IPS DF 19.7 (cell line): ENCODE measurements at places on chromosomes 16 and 17.

- DNase-seq: no peak
Measured at GRCh38 chr17:75266316-75267152, 4.5 kb downstream of the MIF4GD start.

- DNase-seq: no peak
Measured at GRCh38 chr17:61579961-61580360, 11.1 kb downstream of the NACA2 start.

- no peak for DNase-seq
Measured at GRCh38 chr17:36936455-36937000, 747 bp upstream of the LHX1 start.

- no peak for DNase-seq
Measured at GRCh38 chr16:11681976-11682654, 13.9 kb downstream of the SNN start.

- DNase-seq: no peak
Measured at GRCh38 chr17:20059728-20060188, 50.6 kb downstream of the SPECC1 start.

- peak; percentile 100 for DNase-seq
Measured at GRCh38 chr17:2347805-2348685, 10.7 kb downstream of the SGSM2 start.

DNA sequence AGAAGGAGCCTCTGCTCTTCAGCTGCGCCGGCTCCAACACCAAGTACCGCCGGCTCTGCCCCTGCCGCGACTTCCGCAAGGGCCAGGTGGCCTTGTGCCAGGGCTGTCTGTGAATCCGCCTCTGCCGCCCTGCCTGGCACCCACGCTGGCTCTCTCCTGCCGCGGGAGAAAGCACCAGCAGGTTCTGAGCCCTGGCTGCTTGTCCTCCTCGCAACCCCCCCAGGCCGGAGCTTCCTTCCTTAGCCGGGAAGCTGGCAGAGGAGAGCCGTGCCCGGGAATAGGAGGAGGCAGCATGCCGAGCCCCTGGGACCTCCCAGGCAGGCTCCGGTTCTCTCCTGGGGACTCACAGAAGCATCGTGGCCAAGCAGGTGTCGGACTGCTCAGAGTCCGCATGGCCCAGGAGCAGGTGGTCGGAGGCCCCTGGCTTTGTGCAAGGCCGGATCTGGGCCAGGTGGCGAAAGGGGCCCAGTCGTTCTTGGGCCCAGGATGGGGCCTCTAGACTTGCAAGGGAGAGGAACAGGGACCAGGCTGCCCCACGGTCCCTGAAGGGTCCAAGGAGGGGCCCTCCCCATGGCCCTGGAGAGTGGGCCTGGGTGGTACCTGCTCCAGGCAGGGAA, 80.6 kb downstream of the MGAT5B start:
- DNase-seq: no peak

GRCh38 chr17:46053911-46054534, 55.0 kb downstream of the STH start:
- no peak for DNase-seq

DNA sequence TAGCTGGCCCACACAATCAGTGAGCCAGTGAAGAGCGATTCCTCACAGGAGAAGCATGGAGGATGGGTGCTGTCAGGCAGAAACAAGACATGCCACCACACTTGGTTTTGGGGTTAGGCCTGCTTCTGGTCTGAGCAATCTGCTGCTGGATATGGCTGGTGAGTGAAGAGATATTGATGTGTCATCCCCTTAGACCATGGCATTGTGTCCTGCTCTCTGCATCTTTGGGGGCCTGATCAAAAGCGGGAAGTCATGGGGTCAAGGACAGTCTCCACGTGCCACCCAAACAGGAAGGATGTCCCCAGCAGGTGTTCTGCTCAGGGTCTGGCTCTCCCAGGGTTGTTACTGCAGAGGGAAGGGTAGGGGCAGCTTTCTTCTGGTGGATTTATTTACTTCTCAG, 140.7 kb downstream of the PRKCB start:
- DNase-seq: no peak

DNA sequence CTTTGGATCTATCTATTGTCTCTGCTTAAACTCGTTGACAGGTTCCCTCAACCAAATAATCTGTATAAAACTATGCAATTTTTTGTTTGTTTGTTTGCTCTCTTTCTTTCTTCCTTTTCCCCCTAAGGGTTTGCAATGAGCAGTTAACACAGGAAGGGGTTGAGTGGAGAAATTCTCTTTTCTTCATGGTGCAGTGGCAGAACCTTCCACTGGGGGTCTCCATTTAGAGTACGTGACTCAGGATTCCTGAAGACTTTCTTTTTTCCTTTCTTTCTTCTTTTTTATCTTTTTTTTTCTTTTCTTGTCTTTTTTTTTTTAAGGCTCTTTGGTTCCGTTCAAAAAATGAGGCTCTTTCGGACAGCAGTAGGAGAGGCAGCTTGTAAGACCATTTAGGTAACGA, 19.5 kb upstream of the RBFOX1 start:
- no peak for DNase-seq

GRCh38 chr16:78519896-78520295, 420.4 kb downstream of the WWOX start:
- no peak for DNase-seq

DNA sequence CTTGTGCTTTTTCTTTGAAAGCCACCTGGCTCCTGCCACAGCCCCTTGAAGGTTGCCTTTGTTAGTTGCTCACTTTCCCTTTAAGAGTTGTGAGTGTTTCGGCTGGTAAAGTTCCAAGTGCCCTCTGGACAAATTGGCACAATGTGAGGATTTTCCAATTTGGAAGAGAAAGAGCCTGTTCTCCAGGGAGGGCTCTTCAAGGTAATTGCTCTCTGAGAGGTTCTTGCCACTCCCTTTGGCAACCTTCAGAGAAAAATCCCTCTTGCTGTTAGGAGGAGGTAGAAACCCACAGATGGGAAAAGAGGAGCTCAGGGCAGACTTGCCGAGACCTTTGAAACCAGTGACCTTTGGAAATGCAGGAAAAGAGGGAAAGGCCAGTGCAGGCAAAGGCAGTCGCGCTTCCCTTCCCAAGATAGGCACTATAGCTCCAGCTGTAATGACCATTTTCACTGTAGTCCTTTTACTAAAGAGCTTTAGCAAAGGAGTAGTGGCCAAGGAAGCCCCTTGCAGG, 49.0 kb upstream of the AKAP1 start:
- no peak for DNase-seq

DNA sequence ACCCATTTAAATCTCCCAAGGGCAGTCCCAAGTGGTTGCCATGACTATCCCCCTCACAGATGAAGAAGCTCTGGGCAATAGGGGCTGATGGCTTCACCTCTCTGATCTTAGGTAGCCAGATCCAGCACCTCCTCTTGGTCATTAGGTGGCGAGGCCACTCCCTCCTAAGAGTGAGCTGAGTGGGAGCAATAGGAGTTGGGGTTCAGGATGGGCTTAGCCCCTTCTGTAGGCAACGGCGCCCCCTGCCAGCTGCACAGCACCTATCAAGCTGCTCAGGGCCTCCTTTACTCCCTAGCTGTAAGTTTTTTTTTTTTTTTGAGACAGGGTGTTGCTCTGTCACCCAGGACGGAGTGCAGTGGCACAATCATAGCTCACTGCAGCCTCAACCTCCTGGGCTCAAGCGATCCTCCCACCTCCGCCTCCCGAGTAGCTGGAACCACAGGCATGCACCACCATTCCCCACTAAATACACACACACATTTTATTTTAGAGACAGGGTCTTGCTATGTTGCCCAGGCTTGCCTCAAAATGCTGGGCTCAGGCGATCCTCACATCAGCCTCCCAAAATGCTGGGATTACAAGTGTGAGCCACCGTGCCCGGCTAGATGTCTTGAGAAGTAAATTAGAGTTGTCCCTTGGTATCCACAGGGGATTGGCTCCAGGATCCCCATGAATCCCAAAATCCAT, 3.5 kb upstream of the RRAD start:
- no peak for DNase-seq

GRCh38 chr17:16100737-16101400, 101.2 kb downstream of the TTC19 start:
- DNase-seq: no peak

- no peak for DNase-seq
Measured at GRCh38 chr16:66900721-66901441, 17.8 kb downstream of the CDH16 start.

DNA sequence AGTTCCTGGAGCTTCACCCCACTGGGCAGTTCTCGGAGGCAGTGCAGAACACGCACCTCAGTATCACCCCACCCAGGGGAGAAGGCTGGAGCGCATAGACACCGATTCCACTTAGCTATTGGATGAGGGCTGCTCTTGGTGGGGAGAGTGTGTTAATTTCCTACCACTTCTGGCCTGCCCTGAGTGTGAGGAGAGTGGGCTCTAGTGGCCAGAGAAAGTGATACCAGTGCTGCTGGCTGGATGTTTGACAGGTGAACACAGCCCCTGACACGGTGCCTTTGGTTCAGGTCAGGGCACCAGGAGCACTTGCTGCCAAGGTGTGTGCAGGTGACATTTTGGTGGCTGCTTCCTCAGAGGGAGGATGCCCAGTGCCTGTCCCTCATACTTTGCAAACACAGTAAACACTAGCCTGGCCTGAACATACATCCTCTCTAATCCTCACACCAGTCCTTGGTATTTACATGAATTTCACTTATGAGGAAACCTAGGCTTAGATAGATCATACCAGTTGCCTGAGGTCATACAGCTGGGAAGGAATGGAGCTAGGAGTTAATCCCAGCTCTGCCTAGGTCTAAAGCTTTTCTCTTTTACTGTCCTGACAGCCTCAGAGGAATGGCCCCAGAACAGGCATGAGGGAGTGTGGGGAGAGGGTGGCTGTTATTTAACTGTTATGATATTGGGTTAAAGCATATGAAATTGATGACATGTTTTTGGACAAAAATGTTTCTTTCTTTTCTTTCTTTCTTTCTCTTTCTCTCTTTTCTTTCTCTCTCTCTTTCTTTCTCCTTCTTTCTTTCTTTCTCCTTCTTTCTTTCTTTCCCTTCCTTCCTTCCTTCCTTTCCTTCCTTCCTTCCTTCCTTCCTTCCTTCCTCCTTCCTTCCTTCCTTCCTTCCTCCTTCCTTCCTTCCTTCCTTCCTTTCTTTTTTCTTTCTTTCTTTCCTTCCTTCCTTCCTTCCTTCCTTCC, 21.0 kb upstream of the ITGAX start:
- DNase-seq: no peak

DNA sequence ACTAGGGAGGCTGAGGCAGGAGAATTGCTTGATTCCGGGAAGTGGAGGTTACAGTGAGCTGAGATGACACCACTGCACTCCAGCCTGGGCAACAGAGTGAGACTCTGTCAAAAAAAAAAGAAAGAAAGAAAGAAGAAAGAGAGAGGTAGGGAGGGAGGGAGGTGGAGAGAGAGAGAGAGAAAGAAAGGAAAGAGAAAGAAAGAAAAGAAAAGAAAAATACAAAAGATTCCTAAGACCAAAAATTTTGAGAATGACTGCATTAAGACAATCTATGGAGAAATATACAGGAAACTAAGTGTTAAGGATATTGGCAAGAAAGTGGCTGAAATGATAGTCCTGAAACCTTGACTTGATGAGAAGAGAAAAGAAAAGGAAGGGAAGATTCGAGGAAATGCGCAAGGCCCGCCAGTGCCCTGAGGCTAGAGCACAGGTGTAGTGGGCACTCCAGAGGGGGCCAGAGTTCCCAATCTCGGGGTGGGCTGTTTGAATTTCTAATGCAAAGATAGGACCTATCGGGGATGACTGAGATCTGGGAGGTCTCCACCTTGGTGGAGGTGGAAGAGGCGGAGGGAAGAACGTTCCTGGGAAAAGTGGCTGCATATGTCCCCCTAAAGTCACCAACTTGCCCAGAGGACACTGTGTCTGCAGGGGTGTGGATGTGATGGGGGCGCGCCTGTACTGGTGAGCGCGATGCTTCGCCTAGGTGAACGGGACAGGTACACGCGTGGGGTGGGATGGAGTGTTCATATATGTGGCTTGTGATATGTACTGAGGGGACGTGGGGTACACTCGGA, 654 bp upstream of the SCNN1B start:
- no peak for DNase-seq

- no peak for DNase-seq
Measured at GRCh38 chr16:720447-720989, 428 bp upstream of the ANTKMT start.

DNA sequence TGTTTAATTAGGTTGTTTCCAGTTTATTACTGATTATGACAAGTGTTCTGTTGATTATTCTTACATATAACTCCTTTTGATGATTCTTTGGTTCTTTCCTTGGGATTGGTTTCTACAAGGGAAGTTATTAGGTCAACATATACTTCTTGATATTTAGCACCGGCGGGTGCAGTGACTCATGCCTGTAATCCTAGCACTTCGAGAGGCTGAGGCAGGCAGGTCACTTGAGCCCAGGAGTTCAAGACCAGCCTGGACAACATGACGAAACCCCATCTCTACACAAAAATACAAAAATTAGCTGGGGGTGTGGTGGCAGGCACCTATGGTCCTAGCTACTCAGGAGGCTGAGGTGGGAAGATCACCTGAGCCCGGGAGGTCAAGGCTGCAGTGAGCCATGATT, 120.2 kb upstream of the HAS3 start:
- DNase-seq: no peak

GRCh38 chr17:74099442-74100340, 103.8 kb upstream of the RPL38 start:
- DNase-seq: no peak

DNA sequence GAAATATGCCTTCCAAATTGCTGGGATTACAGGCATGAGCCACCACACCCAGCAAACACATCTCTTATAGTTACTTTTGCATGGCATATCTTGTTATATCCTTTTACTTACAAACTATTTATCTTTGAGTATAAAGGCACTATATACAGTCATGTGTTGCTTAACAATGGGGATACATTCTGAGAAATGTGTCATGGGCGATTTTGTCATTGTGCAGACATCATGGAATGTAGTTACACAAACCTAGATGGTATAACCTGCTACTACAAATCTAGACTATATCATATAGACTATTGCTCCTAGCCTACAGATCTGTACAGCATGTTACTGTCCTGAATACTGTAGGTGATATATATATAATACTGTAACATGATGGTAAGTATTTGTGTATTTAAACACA, 43.6 kb downstream of the BCL7C start:
- no peak for DNase-seq

DNA sequence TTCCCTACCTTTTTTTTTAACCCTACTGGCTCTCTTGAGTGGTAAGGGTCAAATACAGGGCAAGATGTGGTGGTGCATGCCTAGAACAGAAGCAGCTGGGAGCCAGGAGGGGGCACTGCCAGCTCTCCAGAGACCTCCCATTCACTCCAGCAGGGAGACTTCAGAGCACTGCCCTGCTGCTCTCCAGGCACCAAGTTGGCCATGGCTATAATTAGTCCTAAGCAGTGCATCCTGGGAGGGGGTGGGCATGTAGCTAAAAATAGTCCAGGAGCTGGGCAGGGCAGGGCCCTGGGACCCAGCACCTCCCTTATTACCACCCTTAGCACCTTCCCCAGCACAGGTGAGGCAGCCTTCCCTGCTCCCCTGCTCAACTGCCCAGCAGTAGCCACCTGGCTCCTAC, 3.5 kb downstream of the CORO6 start:
- DNase-seq: no peak

GRCh38 chr17:40498281-40499084, 2.9 kb downstream of the TNS4 start:
- DNase-seq: no peak
